ENCODE measurements at places on chromosomes 7 and 10.

GRCh38 chr10:31197886-31198285 is 121.1 kb upstream of the ZEB1 start:
- DNase-seq, result no peak

DNA sequence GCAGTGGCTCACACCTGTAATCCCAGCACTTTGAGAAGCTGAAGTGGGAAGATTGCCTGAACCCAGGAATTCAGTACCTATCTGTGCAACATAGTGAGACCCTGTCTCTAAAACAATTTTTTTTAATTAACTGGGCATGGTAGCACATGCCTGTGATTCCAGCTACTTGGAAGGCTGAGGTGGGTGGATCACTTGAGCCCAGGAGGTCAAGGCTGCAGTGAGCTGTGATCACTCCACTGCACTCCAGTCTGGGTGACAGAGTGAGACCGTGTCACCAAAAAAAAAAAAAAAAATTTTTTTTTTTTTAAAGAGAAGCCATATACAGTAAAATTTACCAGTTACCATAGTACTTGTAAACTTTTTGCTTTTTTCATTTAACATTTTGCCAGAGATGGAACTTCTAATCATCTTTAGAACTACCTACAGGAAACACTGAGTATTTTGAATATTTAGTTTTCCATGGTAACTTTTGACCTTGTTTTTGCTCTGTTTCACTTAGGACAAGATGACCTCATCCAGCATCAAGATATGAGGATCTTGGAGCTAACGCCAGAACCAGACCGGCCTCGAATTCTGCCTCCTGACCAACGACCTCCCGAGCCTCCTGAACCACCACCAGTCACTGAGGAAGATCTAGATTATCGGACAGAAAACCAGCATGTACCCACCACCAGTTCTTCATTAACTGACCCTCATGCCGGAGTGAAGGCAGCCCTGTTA is 40.6 kb downstream of the MPLKIP start:
- DNase-seq, result no peak

DNA sequence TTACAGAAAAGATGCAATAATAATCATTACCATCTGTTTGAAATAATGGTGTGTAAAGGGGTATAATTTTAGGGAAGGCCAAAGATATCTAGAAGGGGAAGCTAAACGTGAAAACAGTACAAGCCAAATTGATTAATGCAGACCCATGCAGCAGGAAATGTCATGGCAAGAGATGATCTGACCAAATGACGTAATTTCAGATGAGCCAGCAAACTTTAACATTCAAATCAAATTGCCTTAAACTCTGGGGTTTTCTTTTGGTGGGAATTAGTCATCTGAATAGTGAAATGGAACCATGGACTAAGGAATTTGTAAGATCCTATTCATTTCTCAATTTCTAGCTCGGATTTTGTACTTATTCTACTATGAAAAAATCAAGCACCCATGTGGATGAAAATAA is 21.4 kb upstream of the SCIN start:
- DNase-seq, result no peak

DNA sequence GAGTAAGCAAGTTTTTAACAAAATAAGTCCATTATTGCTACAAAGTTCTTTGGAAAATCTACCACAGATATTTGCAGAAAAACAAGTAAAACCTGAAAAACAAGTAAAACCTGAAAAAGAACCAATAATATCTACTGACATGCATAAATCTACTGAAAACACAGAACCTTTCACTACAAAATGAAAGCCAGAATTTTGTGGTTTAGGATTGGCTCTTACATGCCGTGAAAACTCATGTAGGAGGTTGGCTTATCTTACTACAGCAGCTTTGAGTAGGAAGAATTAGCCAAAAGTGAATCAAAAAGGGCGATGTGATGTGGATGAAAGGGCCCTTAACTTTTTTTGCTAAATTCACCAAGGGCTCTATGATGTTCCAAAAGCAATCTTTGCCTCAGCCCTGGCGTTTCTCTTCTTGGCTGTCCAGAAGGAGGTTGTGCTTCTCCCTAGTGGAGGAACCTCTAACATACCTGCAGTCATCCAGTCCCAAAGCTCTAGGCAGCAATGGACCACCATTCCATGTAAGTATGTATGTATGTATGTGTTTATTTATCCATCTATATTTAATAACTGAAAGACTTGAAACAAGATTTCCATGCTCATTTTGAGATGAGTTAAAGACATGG is 93.5 kb upstream of the ZNF804B start:
- peak; percentile 7 for DNase-seq

GRCh38 chr7:127900141-127900540 is 131.1 kb downstream of the LRRC4 start:
- no peak for DNase-seq

DNA sequence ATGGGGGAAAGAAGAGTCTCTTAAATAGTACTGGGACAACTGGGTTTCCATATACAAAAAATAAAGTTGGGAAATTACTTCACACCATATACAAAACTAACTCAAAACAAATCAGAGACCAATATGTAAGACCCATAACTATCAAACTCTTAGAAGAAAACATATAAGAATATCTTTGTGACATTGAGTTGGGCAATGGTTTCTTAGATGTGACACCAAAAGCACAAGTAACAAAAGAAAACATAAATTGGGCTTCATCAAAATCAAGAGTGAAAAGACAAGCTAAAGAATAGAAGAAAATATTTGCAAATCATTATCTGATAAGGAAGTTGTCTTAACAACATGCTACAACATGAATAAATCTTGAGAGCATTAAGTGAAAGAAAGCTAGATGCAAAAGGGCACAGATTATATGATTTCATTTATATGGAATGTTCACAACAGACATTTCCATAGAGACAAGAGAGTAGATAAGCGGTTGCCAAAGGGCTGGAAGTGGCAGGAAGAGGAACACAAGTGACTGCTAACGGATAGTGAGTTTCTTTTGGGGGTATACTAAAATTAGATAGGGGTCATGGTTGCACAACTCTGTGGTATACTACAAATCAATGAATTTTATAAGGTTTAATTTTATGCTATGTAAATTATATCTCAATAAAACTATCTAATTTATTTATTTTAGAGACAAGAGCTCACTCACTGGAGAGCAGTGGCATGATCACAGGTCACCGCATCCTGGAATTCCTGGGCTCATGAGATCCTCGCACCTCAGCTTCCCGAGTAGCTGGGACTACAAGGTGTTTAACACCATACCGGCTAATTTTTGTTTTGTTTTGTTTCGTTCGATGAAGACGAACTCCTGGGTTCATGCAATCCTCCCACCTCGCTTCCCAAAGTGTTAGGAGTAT is 35.4 kb downstream of the JMJD1C start:
- DNase-seq, result peak; percentile 33

DNA sequence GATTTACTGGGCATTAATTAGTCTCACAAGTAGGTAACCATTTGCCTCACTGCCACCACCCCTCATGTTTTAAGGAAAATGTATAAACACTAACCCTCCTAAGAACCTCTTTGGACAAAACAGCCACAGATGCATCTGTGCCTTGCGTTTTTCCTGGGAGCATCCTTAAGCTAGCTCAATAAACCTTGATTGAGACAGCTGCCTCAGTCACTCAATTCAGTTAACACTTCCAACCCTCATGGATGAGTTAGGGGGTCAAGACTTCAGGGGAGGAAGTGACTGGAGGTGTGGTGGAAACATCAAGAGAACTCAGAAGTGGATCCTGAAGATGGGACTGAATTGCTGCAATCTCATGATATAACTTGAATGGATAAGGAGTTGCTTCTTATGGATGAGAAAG is 31.5 kb downstream of the CUL2 start:
- no peak for DNase-seq

DNA sequence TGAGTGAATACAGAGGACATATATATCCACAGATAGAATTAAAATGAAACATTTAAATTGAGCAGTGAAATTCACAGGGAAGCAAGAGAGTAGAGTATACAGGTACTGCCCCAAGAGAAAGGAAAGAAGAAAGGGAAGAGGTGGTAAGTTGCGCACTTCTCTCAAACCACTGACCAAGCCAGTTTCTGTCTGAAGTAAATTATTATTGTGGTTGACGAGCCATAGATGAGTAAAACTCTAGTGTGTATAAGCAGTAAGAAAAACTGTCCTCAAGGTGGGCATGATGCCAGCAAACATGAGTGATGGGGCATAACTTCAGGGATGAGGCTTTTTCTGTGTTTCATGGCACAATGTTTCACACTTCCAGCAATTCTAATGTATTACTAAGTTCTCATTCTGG is 4.4 kb upstream of the BET1 start:
- DNase-seq, result no peak

DNA sequence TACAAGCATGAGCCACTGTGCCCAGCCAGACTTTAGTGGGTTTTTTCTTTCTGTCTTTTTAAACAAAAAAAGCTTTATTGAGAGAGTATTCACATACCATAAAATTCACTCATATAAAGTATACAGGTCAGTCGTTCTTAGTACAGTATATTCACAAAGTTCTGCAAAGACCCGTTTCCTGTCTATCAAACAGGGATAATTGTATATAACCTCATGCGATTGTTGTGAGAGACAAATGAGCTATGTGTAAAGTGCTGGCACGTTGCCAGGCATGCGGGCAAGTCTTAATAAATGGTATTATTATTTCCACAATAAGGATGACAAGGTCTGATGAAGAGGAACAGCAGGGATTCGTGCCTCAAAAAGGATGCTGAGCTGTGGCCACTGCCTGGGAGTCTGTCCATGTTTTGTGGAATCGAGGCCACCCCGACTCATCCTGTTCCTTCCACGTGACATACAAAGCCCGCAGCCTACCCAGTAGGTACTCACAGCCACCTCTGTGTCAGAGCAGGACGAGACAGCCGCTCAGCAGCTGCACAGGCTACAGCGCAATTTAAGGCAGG is 51.6 kb downstream of the SMKR1 start:
- no peak for DNase-seq

DNA sequence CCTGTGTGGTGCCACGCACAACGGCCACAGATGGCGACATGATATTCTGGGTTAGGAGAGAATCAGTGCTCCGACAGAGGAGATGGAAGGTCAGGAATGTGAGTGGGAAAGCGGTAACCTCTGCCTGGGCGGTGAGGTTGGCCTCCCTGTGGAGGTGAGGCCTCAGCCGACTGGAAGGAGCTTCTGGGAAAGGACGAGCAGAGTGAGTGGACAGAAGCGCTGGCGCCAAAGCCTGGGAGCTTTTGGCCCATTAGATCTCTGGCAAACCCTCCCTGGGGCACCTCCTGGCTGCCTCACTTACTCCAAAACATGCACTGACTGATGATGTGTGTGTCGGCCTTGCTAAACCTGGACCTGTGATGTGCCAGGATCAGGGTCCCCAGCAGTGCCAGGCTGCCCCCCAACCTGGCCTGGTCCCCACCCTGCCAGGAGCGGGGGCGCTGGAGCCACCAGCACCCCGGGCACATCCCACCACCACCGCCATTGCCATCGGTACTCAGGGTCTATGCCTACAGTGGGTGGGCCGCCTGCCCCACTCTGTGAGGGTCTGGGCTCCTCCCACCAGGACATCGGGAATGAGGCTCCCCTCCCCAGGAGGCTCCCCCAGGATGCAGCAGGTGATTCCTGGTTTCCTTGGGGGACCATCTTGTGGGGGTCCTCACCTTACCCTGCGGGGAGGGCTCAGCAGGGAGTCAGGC is 51.0 kb downstream of the RASGEF1A start:
- DNase-seq, result no peak

GRCh38 chr7:35007768-35008167 is 29.5 kb downstream of the DPY19L1 start:
- no peak for DNase-seq

DNA sequence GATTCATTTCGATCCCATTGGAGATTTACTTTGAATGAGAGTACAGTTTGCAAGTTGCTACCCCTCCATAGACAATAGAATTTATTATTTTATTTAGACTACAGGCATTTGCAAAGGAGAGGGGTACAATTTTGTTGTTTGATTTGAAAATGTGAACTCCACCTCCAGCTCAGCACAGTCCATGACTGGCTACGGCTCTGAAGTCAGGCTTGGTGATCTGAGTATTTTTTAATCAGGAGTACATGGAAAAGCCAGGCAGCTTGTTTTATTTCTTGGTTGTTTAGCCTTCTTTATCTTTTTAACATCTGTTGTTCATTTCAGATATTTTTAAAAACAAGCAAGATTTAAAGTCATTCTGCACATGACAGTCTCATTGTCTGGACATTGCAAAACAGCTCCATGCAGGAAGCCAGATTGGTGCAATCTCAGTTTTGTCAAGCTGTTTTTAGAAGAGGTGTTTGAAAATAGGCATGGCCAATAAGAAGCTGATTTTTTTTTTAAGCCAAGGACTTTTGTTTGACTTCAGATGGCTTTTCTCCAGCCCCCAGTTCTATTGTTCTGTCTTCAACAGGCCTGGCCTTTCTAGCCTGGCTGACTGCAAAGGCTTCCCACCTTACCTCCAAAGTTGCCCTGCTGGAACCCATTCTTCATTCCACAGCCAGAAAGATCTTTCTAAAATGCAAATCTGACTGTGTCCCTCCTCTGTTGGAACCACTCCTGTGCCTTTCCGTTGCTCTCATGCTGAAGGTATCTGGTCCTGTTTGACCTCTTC is 12.2 kb downstream of the PLXDC2 start:
- DNase-seq, result no peak

DNA sequence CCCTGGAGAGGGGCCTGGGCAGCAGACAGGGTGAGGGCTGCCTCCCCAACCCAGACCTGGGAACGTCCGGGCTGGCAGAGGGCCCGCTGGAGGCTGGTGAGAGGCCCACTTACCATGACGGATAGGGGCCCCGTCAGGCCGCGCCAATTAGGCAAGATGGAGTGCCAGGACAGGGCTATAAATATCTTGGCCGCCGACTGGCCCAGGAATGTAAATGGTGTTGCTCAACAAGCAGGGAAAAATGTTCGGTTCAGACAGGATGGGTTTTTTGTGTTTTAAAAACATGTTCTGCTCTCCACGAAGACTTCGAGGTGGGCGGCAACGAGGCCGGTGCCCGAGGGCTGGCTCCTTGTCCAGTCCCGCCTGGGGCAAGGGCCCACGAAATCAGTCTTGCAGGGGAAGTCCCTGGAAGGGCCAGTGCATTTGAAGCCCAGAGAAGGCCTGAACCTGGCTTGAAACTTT is 35.8 kb upstream of the ELN start:
- no peak for DNase-seq

- no peak for DNase-seq
These were observed 245.6 kb upstream of the FZD8 start for GRCh38 chr10:35887685-35888084.

Data from small intestine (tissue), 16 donors.